ENCODE measurements at places on chromosomes 11 and 22.

DNA sequence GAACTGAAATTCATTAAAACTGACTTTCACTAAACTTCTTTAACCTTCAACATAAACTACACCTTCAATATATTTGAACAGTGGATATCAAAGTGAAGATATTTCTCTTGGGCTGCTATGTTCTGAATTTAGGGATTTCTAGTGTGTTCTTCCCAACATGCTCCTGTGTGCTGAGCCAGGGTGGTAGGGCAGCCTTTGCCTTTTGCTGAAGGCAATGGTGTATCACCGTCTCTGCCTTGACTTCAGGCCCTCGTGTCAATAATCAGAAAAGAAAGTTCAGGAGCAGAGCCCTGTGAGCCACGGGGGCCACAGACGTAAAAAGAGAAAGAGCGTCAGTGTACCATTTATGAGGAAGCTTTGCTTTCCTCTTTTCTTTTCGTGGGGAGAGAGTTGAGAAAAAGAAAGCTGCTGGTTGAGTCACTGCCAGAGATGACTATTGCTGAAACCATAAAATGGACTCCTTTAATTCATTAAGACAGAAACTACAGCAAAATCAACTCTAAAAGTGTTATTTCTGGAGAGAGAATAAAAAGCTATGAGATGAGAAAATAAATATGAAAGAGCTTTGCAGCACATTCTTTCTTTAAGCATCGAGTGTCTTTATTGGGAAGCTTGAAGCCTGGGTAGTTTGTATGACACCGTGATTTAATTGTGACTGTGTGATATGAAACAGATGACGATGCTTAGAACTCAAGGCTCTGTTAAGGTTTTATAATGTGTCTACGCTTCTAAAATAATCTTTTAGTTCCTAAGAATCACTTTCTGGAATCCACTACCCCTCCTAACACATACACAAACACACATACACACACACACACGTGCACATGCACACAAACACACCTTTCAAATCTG is 271.8 kb upstream of the MTNR1B start:
- DNase-seq, result no peak

GRCh38 chr11:85685820-85686459 is at the start of gene CCDC89:
TSS of gene CCDC89 (minus strand) at chr11:85686195. CDS start at chr11:85686130, 65 bp downstream.
- DNase-seq, result peak; percentile 77

GRCh38 chr22:30675436-30675835 is 7.8 kb upstream of the DUSP18 start:
- no peak for DNase-seq

DNA sequence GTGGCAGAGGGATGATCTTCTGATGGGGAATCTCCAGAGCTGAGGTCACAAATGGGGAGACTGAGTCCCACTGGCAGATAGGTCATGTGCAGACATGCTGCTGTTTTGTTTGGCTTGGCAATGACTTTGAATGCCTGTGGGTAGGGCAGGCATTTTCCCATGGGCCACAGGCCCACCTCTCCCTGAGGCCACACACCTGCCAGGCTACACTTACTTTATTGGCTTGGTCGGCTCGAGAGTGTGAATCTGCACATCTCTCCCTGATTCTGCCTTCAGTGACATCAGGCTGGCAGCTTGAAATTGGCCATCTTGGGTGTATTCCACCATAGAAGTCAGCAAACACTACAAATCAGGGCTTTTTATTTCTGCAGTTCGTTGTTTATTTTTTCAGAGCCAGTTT is 91.5 kb downstream of the GRIK4 start:
- DNase-seq, result no peak

- no peak for DNase-seq
Measured at GRCh38 chr11:12070446-12071267, 39.7 kb upstream of the MICAL2 start.

DNA sequence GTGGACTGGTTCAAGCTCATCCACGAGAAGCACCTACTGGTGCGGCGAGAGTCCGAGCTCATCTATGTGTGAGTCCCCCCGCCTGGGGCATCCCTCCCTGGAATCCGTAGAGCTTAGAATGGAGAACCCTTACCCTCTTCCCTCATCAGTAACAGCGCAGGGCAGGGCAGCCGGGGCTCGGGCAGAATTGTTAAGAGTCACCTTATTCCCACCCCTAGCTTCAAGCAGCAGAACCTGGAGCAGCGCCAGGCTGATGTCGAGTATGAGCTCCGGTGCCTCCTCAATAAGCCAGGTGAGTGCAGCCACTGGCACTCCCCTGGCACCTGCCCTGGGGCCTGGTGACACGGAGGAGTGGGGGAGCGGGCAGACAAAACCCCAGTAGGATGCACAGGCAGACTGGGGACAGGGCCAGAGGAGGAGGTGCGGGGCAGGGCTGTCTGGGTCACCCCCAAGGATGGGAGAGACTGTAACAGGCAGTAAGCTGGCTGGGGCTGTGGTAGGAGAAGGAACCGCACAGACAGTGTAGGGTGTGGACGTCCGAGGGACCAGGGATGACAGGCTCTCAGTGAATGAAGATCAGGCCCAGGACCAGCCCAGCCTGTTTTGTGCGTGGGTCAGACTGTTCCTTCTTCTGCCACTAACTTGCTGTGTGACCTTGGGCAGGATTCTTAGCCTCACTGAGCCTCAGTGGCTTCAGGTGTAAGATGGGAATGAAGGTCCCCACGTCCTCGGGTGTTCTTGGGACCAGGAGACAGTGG is 20.4 kb downstream of the C22orf23 start:
- DNase-seq, result no peak

DNA sequence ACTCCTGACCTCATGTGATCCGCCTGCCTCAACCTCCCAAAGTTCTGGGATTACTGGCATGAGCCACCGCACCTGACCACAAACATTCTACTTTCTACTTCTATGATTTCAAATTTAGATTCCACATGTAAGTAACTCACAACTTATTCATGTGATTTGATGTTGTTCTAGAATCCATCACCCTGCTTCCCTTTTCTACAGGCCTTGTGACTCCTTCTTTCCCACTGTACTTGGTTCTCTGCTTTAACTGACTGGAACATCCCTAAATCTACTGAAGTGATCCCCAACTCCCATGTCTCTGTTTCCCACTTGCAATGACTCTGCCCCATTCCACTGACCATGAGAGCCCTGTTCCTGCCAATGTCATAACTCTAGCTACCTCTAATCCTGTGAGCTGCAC is 25.7 kb upstream of the MRPL17 start:
- DNase-seq, result no peak

GRCh38 chr11:12693479-12694182 is 19.4 kb downstream of the TEAD1 start:
- DNase-seq, result peak; percentile 40

- no peak for DNase-seq
Measured at GRCh38 chr11:71283971-71284441, 31.6 kb upstream of the SHANK2 start.

DNA sequence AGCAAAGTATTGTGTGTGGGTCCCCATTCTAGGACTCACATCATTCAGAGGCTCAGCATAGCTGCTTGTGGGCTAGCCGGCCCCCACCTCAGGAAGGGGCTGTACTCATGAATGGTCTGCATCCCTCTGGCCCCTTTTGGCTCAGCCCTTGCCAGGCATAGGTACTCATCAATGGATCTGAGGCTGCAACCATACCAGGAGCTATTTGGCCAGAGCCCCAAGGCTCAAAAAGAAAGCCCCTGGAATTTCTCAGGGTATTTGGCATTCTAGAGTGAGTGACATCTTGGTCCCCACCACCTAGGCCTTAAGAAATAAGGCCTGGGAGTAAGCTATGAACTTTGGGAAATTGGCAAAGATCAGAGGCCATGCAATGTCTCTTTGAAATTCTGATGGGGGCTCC is 38.3 kb downstream of the PLEKHA7 start:
- DNase-seq, result no peak

DNA sequence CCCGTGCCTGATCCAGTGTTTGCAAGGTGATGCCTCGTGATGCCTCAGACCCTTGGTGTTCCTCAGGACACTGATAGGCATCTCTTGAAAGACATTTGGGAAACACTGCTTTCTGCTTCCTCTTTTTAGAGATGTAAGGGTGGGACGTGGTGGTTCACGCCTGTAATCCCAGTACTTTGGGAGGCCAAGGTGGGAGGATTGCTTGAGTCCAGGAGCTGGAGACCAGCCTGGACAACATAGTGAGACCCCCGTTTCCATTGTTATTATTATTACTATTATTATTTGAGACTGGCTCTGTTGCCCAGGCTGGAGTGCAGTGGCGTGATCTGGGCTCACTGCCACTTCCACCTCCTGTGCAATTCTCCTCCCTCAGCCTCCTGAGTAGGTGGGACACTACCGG is 6.5 kb upstream of the SOX10 start:
- no peak for DNase-seq

DNA sequence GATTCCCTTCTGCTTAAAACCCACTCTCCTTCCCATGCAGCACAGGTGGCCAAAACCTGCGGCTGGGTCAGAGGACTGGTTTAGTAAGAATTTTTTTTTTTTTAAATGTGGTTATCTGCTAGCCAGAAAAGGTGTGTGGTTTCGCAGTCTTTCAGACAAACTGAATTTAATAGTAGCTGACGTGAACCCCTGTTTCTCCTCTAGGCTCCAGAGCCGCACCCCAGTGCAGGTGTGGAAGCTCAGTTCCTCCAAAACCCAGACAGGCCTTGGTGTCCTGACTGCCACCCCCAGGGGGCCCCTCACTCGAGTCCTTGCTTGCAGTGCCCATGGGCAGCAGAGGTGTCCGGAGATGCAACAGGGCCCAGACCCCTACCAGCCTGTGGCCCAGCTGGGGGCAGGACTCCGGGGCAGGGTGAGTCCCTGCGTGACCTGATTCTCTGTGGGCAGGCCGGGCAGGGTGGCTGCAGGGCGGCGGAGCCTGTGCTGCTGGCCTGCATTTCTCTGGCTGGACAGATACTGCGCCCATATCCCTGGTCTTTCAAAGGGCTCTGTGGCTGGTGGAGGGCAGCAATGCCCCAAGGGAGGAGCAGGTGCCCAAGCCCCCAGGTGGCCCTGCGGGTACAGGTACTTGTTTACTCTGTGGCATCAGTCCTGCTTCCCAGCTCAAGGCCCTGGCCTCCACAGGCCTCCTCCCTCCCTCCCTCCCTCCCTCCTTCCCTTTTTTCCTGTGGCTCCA is 15.2 kb downstream of the KCNQ1 start:
- DNase-seq, result no peak

- no peak for DNase-seq
Measured at GRCh38 chr11:84887055-84887629, 740.0 kb downstream of the DLG2 start.

DNA sequence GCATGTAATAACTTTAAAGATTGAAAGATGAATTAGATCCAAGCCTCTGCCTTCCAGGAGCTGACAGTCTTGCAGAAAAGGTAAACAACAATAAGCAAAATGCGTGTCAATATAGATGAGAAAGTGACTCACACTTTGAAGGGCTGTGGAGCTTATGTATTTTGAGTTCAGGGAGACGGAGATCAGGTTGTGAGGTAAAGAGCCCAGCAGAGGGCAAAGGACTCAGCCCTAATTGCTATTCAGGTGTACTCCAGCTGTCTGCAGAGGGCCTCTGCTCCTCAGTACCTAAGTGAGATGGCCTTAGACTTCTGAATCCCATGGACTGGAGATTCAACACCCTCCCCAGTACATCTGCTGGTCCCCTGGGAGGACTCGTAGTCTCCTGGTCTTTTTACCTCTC is 22.9 kb upstream of the CTR9 start:
- DNase-seq, result no peak

- no peak for DNase-seq
Measured at GRCh38 chr11:120168960-120169681, 31.2 kb upstream of the TRIM29 start.

DNA sequence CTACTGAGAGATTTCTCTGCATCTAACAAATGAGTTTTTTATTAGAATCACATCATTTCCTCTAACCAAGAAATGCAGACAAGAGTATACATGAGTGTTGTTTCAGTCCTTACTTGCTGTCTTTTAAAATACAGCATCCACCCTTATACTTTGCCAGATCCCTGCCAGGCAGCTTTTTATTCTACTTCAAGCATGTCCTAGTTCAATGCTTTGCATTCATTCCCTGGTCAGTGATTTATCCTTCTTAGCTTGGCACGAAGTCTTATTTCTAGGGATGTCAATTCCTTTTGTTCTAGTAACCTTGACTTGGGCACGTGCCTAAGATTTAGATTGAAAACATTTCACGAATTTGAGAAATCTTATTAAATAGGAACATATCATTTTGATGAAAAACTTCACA is 307.2 kb upstream of the MPPED2 start:
- DNase-seq, result no peak

DNA sequence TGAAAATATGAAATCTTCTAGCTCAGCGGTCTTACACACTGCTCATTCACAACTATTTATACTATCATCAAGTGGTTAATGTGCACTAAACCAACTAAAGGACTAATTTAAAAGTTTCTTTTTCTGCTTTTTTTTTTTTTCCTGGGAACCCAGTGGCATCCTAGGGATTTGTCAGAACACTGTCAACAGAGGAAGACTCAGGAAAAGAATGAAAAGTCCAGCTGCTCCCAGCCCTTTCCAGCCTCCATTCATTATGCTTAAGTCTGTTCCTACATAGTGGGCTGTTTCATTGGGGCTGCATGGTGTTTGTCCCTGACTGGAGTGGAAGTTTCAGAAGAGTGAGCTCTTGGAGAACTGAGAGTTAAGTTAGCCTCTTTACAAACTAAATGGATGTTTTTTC is 391.1 kb downstream of the AASDHPPT start:
- DNase-seq, result no peak
